Left ventricle myocardium inferior (tissue), 1 donor: ENCODE measurements at places on chromosomes 2 and 18. TPM values are rescaled to one million over a fixed set of nuclear protein-coding genes. Genes with fewer than 3 reads are reported as not detected.

GRCh38 chr2:62858231-62858832 is 152.8 kb downstream of the EHBP1 start:
- no peak for DNase-seq

- DNase-seq, result peak; percentile 46
These were observed 262.7 kb upstream of the EPAS1 start for GRCh38 chr2:46034535-46034934.

- DNase-seq, result no peak
These were observed 39.8 kb downstream of the PIAS2 start for GRCh38 chr18:46877329-46877987.

- DNase-seq, result no peak
These were observed 96.8 kb upstream of the TRIB2 start for GRCh38 chr2:12619975-12620374.

GRCh38 chr2:33363325-33364298 is 112.8 kb upstream of the RASGRP3 start:
- no peak for DNase-seq

DNA sequence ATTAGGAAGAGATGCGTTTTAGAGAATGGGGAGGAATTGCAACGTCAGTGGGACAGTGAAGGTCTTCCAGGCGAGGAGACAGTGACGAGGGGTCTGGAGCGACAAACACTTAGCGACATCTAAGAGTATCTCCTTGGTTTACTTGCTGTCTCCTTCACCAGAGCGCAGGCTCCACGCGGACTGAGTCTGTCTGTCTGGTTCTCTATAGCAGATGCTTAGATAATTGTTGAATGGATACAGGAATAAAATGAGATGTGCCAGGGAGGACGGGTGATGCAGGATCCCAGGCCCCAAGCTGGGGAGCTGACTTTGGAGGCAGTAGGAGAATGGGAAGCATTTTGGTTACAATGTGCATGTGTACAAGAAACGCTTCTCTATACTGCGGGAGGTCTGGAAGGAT is 56.9 kb upstream of the SMAD7 start:
- DNase-seq, result no peak

Gene GRB14
- 39.3 TPM for total RNA-seq

Gene CYP26B1
- total RNA-seq, result 1.5 TPM
